PC-3 (cell line): ENCODE measurements at places on chromosomes 4 and X.

DNA sequence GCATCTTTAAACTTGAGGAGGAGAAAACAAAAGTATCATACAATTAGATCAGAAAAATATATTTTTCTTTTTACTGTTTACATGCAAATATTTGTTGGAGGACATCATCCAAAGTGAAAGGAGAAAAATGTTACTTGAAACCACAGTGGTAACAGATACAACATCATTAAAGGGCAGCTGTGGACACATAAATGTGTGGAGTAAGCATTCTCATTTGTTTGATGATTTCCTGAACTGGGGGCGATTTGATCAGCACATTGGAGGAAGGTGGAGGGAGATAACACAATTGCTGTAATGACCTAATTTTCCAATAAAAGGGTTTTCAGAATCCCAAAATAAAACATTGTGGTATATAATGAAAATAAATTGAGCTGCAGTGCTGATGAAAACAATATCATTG, 314.5 kb upstream of the HS3ST1 start:
- no peak for DNase-seq

DNA sequence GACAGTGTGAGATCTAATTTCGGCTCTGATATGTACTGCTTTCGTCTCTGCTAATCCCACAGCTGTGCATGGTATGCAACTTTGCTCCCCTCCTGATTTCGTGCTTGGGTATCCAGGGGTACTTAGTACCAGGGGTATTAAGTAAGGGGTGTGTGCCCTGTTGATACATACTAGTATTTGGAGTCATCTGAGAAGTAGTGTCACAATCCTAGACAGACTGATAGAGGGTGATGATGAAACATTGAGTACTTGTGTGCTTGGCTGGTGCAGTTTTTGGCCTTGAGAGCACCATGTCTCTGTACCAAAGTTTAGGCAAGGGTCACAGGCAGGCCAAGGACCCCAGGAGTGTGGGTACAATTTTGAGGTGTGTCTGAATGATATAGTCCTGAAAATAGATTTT, 10.9 kb downstream of the GPAT3 start:
- no peak for DNase-seq

DNA sequence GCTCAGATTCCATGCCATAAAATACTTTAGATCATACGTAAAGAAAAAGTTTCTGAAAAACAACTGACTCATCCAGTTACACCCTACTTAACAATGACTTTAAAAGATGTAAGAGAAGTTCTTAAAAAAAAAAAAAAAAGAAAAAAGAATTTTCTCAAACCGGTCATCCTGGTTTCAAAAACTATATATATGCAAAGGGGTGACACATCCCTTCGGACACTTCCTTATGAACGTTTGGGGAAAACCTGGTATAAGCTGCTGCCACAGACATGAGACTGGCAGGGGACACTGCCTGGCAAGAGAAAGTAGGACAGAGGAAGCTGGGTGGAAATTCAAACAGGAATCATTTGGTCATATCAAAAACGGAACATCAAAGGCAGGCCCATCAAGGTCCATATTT, 81.2 kb upstream of the PRSS48 start:
- peak; percentile 80 for DNase-seq

- no peak for DNase-seq
Observed at GRCh38 chrX:98962996-98963395, 1447.1 kb downstream of the PCDH19 start.

DNA sequence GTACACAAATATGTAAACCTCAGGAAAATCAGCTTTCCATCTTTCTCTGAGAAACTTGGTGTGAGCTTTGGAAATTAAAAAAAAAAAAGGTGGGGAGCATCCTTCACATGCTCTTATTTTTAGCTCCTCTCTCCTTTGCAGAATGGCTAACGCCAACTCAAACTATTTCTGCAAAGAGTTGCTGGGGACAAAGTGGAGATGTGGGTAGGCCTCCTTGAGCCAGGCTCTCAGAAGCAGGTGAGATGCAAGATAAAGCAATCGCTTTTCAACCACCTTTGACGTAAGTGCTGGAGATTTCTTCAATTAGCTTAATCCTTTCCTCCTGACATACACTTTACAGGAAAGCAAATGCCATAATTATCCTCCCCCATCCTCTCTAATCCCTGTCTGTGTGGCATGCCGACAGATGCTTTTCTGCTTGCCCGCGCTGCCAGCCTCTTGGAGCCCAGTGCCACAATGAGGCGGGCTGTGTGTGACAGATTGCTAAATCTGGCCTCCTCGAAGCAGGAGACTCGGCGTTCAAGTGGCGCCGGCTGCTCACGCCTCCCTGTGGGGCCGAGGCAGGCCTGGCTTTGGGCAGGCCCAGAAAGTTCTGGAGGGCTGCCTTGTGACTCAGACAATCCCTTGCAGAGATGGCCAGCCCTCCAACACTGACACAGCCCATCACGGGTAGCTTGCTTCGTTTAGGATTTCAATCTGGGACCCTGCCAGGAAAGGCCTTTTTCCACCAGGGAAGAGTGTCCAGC, 64.9 kb upstream of the SOD3 start:
- no peak for DNase-seq

DNA sequence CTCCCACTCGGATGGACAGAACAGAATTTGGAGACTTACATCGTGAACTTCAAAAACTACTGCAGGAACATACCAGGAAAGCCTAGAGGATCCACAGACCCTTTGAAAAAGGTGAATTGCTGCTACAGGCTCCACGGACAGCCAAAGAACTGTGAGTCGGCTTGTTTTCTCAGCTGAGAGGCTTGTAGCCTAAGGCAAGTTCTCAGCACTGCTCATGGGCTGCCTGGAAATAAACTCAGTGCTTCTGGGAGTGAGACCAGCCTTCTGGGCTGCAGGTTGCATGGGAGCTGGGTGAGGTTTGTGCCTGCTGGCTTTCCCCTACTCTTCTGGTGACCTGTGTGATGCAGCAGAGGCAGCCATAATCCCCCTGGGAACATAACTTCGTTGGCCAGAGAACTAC, 1397.6 kb downstream of the FAM133A start:
- peak; percentile 20 for DNase-seq

GRCh38 chrX:8103655-8104054, 67.4 kb downstream of the VCX2 start:
- no peak for DNase-seq

- no peak for DNase-seq
Observed at GRCh38 chrX:144388738-144389137, 504.9 kb downstream of the UBE2NL start.

GRCh38 chrX:9320940-9321339, 143.9 kb upstream of the TBL1X start:
- DNase-seq: peak; percentile 90

- no peak for DNase-seq
Observed at GRCh38 chr4:6229095-6229494, 28.7 kb upstream of the JAKMIP1 start.

GRCh38 chr4:11821772-11822430, 393.2 kb upstream of the HS3ST1 start:
- no peak for DNase-seq

DNA sequence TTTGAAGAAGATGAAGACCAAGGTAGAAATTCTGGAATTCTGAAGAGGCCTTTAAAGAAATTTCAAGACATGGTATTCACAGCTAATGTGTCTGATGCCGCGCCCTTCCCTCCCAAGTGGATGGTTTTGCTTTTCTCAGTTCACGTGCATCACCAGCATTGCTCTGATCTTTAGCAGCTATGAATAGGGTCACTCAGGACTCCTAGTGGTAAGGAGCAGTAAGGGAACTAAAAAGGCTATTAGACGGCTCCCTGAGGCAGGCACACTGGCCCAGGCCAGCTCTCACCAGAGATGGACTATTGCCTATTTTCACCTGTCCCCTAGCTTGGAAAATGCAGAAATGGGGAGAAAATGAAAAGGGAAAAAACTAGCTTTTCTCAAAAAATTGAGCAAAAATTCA, 447.5 kb upstream of the RASGEF1B start:
- DNase-seq: peak; percentile 22

DNA sequence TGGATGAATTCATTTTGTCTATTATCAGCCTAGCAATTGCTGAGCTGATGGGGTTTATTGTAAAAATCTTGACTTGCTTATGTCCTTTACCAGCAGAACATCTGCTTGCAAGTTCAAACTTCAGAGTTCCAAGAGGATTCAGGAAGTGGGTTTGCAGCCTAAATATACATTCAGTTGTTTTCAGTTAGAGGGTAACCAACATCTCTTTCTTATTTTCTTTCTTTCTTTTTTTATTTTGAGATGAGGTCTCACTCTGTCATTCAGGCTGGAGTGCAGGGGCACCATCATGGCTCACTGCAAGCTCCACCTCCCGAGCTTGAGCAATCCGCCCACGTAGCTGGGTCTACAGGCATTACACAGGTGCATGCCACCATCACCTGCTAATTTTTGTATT, 31.4 kb upstream of the FHL1 start:
- no peak for DNase-seq

- DNase-seq: no peak
Observed at GRCh38 chr4:111359602-111360001, 736.7 kb upstream of the PITX2 start.

DNA sequence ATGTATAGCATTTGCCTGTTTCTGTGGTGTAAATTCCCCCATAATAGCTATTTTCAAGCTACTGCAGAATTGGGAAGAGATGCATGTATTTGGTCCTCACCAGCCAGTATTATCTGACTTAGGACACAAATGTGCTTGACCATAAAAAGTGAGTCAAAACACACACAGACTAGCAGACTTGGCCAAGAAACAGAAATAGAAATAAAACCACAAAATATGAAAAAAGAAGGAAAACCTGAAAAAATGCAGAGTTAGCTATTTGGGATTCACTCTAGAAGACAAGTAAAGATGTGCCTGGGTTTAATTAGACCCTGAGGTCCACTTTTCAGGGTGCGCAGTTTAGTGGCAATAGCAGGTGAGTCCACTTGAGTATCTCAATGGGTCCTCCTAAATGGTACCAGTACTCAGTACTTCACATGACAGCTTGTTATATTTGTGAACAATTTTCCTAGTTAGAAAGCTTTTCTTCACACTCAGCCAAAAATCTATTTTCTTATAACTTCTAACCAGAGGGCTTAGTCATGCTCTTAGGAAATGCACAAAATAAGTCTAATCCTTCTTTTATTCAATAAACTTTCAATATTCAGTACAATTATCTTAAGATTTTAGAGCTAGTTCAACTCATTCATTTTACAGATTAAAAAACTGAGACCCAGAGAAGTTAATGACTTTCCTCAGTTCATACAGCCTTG, 108.7 kb upstream of the JADE1 start:
- no peak for DNase-seq

- DNase-seq: no peak
Observed at GRCh38 chr4:126028876-126029275, 714.1 kb downstream of the FAT4 start.

GRCh38 chr4:116391020-116391419, 694.4 kb downstream of the TRAM1L1 start:
- no peak for DNase-seq

GRCh38 chr4:16337936-16338335, 111.7 kb upstream of the TAPT1 start:
- DNase-seq: peak; percentile 81

DNA sequence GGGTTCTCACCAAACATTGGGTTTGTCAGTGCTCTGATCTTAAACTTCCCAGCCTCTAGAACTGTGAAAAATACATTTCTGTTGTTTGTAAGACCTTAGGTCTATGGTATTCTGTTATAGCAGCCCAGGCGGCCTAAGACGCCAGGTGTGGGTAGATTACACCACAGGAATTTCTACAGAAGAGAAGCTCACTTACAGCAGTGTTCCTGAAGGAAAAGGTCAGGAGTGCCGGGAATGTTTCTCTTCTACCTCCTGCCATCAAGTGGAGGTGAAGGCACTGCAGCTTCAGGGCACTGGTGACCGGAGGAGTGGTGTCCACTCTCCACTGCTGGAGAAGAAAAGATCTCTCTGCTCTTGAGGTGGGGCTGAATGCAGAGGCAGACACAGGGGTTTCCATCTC, 45.7 kb downstream of the FHDC1 start:
- DNase-seq: no peak

DNA sequence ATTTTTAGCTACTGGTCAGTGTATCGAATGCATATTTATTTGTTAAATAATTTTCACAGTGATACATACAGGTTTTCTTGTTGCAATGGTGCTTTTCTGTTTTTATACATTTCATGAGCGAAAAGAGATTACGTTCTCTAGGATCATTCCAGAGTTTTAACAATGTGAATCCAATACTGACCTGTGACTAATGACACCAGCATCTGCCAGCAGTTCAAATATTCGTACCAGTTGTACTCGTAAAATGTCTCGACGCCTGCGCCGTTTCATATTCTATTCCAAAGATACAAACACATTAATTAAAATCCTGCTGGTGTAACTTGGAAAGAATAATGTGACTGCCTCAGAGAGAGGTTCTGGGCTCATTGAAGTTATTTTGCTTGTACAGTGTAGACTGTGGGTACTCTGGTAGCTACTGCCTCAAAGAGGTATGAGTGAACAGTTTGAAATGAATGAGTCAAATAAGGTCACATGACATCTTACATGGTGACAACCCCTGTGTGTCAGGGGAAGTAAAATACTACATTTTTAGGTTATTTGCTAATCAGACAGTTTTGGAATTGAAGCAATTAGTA, 80.7 kb downstream of the ZAR1 start:
- DNase-seq: peak; percentile 34

DNA sequence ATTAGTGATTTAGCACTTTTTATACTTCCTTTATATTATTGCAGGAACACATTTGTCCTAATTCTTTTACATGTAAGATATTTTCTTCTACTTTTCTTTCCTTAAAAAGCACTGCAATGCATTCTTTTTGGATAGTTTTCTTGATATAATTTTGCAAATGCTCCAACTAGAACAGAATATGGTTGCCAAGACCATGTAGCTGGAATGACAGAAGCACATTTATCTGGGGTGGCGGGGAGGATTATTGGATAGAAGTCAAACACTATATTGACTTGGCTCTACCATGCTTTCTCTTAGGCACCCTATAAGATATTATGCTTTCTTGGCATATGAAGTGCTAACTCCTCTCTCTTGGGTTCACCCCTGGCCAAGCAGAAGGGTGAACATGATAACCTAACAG, 983.5 kb downstream of the FAT4 start:
- no peak for DNase-seq

- DNase-seq: no peak
Observed at GRCh38 chrX:2320580-2321327, 180.0 kb downstream of the DHRSX start.

DNA sequence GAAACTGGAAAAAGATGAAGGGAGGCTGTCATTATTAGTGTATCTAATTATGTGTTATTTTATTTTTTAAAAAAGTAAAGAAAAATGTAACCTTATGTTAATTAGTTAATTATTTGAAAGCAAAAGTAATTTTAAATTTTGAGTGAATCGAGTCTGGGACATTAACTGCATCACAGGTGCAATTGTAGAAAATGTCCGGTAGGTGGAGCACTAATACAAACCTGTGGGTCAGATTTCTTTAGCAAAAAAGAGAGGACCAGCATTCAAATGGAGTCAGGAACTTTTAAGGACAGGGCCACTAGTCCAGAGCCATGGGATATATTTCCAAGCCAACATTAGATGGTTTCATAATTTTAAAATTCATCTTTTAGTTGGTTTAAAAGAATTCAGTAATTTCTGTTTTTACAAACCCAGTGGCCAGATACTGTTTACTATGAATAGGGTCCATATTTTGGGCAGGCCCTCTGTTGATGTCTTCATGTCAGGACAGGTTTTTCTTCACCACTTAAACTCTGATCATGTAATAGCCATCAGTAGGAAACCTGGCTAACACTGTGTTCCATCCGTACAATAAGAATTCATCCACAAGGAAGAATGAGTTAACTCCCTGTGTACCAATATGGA, 27.2 kb downstream of the BST1 start:
- DNase-seq: peak; percentile 63
